ENCODE measurements at places on chromosomes 6 and 20.

DNA sequence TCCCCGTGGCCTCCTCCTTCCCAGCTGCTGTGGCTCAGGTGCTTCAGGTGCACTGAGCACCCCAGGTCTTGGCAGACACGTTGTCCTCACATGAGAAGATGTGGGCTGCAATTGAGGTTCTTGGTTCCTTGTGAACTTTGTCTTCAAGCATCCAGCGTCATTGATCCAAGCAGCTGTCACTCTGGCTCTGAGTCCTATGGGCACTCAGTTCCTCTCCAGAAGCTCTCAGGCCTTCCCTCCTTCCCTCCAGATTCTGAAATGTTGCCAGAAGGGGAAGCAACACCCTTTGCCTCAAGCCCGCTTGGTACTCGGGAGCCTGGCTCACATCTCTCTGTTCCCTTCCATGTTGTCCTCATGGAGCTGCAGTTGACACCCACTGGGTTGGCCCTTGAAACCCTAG is 8.4 kb upstream of the MRGBP start:
- DNase-seq: no peak

GRCh38 chr6:25868436-25869183 is 5.4 kb downstream of the SLC17A3 start:
- DNase-seq: no peak

GRCh38 chr6:135941275-135942025 is 89.9 kb downstream of the PDE7B start:
- no peak for DNase-seq

DNA sequence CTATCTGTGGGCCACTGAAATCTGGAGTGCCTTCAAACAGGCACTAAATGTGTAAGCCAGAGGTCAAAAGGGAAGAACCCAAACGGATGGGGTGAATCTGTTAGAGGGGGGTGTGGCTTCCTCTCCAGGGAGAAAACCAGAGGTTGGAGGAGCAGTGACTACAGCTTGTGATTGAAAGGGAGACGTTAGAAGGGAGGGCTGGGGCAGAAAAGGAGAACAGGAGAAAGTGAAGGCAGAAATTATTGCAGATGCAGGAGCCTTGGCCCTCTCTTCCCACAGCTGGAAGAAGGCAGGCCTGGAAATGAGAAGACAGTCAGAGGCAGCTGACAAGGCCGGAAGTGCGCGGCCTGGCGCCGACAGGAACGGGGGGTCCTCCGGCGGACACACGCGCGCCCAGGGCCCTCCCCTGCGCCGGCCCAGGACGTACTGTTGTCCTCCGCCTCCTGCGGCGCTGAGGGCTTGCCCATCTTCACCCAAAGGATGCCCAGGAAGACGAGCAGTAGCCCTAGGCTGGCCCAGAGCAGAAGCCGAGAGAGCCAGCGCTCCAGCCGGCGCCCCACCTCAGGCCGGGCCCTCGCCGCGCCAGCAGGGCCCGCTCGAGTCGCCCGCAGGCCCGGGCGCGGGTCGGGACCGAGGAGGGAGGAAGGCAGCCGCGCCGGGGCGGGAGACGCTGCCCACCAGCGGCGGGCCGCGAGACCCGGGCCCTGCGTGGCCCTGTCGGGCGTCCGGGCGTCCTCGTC is 806 bp downstream of the LEMD2 start:
- no peak for DNase-seq
